ENCODE measurements at places on chromosomes 11 and 22.

DNA sequence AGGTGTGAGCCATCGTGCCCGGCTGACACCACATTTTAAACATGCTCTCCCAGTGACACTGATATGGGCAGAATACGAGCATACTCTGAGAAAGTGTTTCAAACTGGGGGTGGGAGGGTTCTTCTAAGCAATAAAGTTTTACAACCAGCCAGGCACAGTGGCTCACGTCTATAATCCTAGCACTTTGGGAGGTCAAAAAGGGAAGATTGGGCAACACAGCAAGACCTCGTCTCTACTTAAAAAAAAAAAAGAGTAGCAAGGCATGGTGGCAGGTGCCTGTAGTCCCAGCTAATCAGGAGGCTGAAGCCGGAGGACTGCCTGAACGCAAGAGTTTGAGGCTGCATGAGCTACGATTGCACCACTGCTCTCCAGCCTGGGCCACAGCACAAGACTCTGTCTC, 2.2 kb downstream of the GANAB start:
- DNase-seq = no peak

DNA sequence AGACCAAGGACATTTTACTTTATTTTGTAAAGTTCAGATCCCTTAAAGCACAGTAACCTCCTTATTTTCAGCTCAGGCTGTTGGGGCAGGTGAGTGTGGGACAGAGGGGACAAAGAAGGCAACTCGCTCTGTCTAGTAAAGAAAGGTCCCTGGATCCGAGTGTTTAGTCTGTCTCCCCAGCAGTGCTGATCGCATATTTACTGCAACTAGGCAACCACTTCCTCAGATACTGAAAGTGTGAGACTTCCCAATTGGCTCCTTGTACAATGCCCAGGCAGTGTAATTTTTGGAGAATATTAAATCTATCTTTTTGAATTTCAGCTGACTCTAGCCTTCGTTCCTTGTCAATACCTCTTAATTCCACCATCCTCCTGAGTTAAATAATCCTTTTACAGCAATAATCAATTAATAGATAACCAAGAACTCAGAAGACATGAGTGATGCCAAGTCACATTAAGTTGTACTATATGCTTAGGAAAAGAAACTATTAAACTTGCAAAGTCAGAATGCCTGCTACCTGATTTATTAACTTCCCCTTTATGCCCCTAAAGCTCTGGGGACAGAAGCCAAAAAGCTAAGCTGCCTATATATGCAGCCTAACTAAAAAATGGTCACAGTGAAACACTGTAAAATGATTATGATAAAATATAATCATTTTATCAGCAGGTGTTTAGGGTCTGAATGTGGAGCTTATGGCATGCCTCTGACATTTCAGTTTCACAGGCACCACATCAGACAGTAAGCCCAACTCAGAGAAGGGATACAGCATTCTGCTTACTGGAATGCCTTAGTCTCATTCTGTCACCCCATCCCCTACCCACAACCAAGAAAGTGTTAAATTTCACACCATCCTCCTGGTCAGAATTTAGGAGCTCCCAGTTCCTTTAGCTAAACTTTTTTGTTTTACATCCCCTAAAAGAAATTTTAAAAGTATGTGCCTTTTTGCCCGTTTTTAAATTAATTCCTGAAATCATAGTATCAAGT, 138.7 kb downstream of the TRIM44 start:
- DNase-seq = no peak

GRCh38 chr22:24467340-24467739, 27.8 kb upstream of the UPB1 start:
- no peak for DNase-seq

- DNase-seq = no peak
Measured at GRCh38 chr11:18005376-18006129, 7.3 kb downstream of the SERGEF start.

DNA sequence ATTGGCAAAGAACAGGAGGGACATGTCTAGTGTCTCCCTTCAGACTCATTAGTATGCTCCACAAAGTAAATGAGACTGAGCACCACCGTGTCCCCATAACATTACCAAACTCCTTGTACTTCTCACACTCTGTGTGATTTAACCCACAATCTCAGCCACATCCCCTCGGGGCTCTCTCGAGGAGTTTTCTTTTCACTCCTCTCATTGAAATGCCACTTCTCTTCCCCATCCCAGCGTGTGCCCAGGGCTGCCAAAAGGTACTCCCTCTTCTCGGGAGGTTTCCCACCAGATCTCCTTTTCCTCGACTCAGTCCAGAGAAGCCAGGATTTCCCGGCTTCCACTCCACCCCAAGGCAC, 1.1 kb downstream of the RBFOX2 start:
- DNase-seq = no peak

DNA sequence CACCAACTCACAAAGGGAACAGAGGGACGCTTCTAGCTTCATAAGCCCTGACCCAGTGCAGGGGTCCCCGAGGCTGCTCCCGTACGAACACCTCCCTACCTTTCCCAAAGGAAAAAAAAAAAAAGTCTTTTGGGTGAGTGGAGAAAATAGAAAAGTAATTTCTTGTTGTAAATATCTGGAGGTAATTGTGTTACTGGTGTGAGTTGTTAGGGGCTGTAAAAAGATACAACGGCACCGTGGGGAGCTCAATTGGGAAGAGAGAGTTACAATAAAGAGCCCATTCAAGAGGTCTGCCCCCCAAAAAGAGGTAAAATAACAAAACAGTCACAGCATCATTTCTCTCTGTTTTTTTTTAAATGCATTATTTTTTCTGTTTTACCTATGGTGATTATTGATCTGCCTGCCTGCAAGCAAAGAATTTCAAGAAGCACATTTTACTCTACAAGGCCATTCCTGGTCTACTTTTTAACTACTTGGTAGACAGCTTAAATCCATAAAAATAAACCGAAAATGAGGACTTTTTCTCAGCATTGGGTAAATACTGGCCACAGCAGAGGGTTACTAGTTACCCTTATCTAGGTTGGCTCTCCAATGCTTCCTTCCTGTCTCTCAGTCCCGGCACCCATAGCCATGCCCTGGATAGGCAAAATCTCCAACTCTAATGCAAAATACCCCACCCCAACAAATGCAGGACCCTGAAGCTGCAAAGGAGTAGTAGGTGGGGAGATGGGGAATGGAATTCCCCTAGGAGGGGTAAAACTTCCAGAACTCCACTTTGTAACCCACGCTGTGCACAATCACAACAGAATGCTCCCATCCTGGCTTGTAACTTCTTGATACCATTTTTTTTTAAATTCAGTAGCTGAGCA, 3.1 kb downstream of the PAX6 start:
- no peak for DNase-seq

- DNase-seq = no peak
Measured at GRCh38 chr11:119147604-119148333, 1.1 kb upstream of the ABCG4 start.

- no peak for DNase-seq
Measured at GRCh38 chr11:67576735-67577475, 6.7 kb upstream of the GSTP1 start.
